ENCODE measurements at places on chromosomes 1 and 21.

DNA sequence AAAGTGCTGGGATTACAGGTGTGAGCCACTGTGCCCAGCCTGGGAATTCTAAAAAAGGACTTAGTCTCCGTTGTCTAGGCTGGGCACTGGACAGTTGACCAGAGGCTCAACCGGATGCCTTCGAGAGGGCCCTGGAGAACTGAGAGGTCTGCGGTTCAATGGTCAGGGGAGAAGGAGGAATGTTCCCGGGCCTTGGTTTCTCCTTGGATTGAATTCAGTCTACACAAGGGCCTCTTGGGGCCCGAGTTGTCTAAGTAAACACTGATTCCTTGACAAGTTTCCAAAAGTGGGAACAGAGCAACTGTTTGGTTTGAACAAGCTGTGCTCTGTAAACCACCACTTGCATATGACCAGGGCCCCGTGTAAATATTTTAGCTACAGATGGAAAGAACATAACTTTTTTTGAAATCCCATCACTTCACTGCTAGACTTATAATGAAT is 29.1 kb upstream of the CAPZB start:
- DNase-seq: no peak

DNA sequence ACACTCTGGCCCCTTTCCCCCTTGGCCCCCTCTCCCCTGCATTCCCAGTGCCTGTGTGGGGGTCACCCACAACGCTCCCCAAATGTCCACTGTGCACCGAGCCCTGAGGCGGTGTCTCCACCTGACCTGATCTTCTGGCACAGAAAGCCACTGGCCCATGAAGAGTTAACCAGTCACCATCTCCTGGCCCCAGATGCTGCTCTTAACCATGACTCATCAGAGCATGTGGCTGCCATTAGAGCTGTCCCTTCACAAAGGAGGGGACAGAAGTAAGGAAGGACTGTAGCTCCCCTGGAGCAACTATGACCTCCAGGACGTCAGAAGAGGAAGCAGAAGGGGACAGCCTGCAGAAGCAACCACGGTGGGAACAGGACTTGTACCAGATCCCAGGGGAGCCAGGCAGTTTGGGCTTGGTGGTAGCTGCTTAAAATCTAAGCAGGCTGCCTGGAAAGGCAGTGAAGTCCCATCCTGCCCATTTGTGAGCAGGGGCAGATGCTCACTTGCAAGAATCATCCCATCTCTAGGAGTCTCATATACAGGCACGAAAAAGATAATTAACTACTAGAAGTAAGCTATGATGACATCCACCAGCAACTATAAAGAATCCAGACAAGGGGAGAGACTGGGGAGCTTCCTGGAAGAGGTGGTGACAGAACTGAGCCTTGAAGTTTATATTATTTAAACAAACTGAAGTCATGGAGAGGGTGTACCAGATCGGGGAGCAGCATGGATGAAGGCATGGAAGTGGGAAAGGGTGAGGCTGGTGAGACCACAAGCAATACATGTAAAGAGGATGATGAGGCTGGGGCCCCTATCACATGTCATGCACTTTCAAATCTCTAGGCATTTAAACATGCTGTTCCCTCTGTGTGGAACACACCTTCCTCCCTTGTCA is 1.1 kb upstream of the TTC39A start:
- DNase-seq: no peak

DNA sequence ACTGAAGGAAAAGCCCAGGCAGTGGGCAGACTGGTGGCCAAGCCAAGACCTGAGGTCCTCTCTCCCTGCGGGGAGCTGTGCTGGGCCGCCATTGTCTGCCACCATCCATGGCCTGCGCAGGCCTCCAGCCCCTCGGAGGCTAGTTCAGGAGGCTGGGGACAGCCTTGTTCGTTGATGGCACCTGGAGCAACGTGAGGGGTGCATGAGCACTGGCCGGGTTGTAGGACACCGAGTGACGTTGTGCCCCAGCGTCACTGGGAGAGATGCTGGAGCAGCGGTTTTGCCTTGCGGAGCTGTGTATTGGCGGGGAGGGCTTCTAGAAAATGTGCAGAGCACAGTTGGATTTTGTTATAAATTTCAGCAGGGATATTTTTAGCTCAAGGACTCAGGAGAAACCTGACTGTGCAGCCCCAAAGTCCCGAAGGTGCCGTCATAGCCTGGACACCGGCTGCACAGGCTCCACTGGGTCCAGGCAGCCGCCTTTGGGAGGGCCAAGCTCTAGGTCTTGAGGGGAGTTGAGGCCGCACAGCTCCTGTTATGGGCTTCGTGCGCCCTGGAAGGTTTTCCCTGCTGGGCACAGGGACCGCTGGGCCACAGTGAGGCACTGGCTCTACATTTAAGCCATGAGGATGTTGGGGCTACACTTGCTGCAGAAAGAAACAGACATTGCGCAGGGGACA is 48.2 kb upstream of the ADARB1 start:
- no peak for DNase-seq

DNA sequence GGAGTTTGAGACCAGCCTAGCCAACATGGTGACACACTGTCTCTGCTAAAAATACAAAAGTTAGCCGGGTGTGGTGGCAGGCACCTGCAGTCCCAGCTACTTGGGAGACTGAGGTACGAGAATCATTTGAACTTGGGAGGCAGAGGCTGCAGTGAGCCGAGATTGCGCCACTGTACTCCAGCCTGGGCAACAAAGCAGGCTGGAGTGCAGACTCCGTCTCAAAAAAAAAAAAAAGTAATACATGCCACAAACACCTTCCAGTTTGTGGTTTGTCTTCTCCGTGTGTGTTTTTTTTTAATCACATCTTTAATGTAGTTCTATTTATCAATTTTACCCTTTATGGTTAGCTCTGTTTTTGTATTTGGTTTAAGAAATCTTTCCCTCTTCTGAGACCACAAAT is 22.3 kb downstream of the POGZ start:
- DNase-seq: no peak

- DNase-seq: peak; percentile 62
Observed at GRCh38 chr1:17045634-17046333, 8.0 kb downstream of the SDHB start.

DNA sequence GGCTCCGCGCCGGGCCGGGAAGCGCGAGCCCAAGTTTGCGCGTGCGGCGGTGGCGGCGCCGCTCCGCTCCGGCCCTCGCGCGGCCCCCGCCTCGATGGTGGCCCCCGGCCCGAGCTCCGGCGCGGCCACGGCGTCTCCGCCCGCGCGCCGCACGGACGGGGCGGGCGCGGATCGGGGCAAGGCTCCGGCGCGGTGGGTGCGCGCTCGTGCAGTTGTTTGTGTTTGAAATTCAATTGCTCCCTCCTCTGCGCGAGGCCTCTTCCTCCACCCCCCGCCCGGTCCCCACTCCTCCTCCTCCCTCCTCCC is at the start of gene HDGF:
Gene HDGF, minus strand, starts transcription at position 225 of the 306 bp plus-strand sequence. CDS start 246 bp downstream, outside the sequence.
- no peak for DNase-seq

GRCh38 chr21:25406887-25407579 is 200.2 kb downstream of the MRPL39 start:
- no peak for DNase-seq

GRCh38 chr1:189769448-189769847 is 708.2 kb downstream of the BRINP3 start:
- DNase-seq: no peak

GRCh38 chr1:57102561-57103326 is 136.9 kb upstream of the C8B start:
- no peak for DNase-seq

DNA sequence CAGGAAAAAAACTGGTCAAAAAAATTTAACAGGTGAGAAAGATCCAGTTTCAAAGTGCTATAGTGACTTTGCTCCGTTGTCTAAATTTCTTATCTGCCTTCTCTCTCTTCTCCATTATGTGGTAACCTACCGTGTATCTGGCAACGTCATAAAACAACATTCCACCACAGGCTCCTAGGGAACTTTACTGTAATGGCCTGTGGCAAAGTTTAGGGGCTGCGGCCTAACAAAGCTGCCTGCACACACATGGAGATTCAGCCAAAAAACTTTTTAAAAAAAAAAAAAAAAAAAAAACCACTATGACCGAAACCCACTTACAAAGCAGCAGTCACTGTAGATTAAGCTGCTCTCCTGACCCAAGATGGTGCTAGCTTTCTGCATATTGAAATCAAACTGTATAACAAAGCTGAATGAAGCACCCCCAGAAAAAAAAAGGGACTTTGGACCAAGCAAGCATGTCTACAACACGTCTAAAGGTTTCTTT is 202.6 kb downstream of the SLC45A1 start:
- DNase-seq: no peak

GRCh38 chr1:190320952-190321351 is 156.7 kb downstream of the BRINP3 start:
- DNase-seq: peak; percentile 10
